ENCODE measurements at places on chromosomes 6 and 20.

DNA sequence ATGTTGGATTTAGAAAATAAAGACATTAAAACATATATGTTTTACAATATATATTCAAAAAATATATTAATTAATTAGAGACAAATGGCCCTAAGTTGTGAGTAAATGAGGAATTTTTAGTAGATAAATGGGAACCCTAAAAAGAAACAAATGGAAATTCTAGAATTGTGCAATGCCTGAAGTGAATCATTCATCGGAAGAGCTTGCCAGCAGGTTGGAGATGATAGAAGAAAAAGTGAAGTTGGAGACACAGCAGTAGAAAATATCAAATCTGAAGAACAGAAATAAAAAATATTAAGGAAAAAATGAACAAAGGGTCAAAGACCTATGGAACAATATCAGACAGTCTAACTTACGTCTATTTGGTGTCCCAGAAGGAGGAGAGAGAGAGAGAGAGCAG lies 109.4 kb upstream of the NEDD9 start:
- no peak for DNase-seq

- no peak for DNase-seq
These were observed 7.0 kb upstream of the LZTS3 start for GRCh38 chr20:3180319-3180718.

- DNase-seq, result no peak
These were observed 18.4 kb downstream of the ECT2L start for GRCh38 chr6:138814179-138814834.

DNA sequence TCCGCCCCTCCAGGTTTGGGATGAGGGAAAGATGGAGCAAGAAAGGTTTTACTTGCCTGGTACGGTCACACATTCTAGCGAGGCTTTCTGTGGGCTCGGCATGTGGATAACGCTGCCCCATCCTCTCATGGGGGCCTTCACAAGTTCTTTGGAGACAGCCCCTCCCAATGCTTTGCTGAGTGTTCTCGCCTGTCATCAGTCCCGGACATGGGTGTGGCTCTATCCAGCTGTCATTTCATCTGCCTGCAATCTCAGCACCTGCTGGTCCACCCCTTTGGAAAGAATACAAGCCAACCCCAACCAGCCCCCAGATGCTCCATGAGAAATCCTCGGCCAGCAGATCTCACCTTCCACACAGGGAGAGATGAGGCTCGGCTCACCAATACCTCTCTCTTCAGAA lies 30.3 kb upstream of the MDGA1 start:
- DNase-seq, result no peak

GRCh38 chr6:110633731-110634213 lies 157.4 kb upstream of the SLC22A16 start:
- no peak for DNase-seq

Data from stimulated activated CD4-positive, alpha-beta T cell treated with anti-CD3 and anti-CD28 coated beads, Interleukin-1b, Interleukin-23, amount 100 ng/mL, for 24 hours (primary cell).